ENCODE measurements at places on chromosomes 13 and 19.
A peak's percentile ranks its signal among the peaks of the same experiment; 100 is the strongest.

GRCh38 chr19:16435999-16436650, 35.6 kb downstream of the EPS15L1 start:
- H3K4me1 ChIP-seq, result peaks cover 62% of the 10 kb centered on the region
- no peaks in the 10 kb centered on the region for H3K27me3 ChIP-seq
- DNase-seq, result no peak

- H3K27ac ChIP-seq, result peak overlapping the region; percentile 29
- DNase-seq, result no peak
- no peaks in the 10 kb centered on the region for H3K27me3 ChIP-seq
- H3K36me3 ChIP-seq, result no peaks in the 10 kb centered on the region
- H3K4me3 ChIP-seq, result no peak overlapping the region
Observed at GRCh38 chr13:114155926-114156883, 22.9 kb upstream of the CFAP97D2 start.

GRCh38 chr13:26012995-26013394, 38.8 kb downstream of the SHISA2 start:
- no peak overlapping the region for H3K27ac ChIP-seq
- peaks cover 8% of the 10 kb centered on the region for H3K4me1 ChIP-seq
- DNase-seq, result no peak
- H3K4me3 ChIP-seq, result no peak overlapping the region

GRCh38 chr13:28349371-28349770, 145.6 kb downstream of the FLT1 start:
- no peak for DNase-seq
- no peaks in the 10 kb centered on the region for H3K36me3 ChIP-seq
- peaks cover 6% of the 10 kb centered on the region for H3K4me1 ChIP-seq
- no peak overlapping the region for H3K4me3 ChIP-seq
- no peak overlapping the region for H3K27ac ChIP-seq

- DNase-seq, result no peak
- no peaks in the 10 kb centered on the region for H3K27me3 ChIP-seq
- peaks cover 19% of the 10 kb centered on the region for H3K4me1 ChIP-seq
- H3K27ac ChIP-seq, result no peak overlapping the region
Observed at GRCh38 chr13:110921209-110921608, 6.3 kb upstream of the ANKRD10 start.

- no peak overlapping the region for H3K27ac ChIP-seq
- peaks cover 88% of the 10 kb centered on the region for H3K36me3 ChIP-seq
- H3K4me1 ChIP-seq, result no peaks in the 10 kb centered on the region
- DNase-seq, result no peak
- H3K4me3 ChIP-seq, result no peak overlapping the region
Observed at GRCh38 chr19:15253513-15253912, 21.3 kb upstream of the EPHX3 start.

DNA sequence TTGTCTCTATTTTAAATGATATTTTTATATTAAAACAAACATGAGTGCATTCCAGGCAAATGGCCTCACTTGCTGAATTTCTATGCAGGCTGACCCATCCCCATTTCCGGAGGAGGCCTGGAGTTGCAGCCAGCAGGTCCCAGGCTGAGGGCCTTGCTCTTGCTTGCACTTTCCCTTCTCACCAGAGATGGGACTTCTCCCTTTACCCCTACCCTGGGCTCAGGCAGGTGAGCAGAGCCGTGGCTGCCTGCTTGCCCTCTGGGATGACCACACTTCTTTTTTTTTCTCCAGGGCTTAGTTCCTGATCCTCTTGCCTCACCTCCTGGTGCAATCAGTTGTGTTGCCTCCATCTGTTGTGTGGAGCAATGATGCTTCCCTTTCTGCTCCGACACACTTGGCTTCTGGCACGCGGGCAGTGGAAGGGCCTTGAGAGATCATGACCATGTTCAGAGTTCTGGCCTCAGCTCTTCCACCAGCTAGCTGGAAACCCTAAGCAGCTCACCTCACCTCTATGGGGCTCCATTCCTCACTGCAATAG, 11.1 kb upstream of the OLFM4 start:
- H3K27me3 ChIP-seq, result no peaks in the 10 kb centered on the region
- no peak for DNase-seq
- no peak overlapping the region for H3K4me3 ChIP-seq
- H3K27ac ChIP-seq, result no peak overlapping the region

DNA sequence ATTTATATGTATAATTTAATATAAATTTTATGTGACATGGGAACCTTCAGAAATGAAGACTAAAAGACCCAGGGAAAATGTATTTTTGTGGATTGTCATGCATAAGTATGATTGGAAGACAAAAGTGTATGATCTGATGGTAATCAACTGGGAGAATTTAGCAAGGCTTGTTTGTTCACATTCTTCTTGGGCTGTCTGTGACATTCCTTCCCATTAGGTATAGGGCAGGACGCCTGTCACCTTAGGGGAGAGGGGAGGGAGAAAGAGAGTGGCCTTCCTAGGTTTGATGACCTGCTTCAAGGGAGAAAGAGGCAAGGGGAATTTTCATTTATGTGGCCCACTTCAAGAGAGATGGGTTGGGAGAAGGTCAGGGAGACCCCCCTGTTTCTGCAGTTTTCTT, 22.4 kb downstream of the PIBF1 start:
- peaks cover 11% of the 10 kb centered on the region for H3K36me3 ChIP-seq
- no peak for DNase-seq
- no peaks in the 10 kb centered on the region for H3K27me3 ChIP-seq
- H3K27ac ChIP-seq, result no peak overlapping the region

DNA sequence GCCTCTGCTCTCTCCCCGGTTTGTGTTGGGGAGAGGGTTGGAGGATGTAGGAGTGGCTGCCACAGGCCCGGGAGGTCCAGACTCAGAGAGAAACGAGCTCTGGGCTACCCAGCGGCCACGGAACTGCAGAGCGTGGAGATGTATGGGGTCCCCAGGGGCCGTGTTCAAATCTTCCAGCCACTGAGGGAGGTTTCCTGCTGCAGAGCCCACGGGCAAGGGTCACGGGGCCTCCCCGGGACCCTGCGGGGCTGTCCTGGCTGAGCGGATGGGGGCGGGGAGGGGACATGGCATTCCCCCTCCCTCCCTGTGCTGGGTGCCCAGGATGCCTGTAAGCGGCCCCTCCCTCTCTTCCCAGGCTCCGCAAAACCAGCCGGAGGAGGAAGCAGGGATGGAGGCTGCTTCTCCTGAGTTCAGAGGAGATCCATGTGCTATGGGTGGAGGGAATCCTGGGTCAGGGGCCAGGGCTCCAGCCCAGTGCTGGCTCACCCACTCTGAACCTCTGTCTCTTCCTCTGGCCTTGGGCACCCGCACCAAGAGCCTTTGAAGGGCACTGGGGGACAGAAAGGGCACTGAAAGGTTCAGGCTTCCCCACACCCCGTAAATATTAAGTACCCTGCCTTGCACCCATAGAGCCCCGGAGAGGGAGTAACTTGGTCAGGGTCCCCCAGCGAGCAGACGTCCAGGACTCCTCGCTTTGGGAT, 22.6 kb downstream of the SMIM24 start:
- H3K4me1 ChIP-seq, result peaks cover 4% of the 10 kb centered on the region
- no peak overlapping the region for H3K4me3 ChIP-seq
- peaks cover 9% of the 10 kb centered on the region for H3K36me3 ChIP-seq
- DNase-seq, result no peak
- no peaks in the 10 kb centered on the region for H3K27me3 ChIP-seq

DNA sequence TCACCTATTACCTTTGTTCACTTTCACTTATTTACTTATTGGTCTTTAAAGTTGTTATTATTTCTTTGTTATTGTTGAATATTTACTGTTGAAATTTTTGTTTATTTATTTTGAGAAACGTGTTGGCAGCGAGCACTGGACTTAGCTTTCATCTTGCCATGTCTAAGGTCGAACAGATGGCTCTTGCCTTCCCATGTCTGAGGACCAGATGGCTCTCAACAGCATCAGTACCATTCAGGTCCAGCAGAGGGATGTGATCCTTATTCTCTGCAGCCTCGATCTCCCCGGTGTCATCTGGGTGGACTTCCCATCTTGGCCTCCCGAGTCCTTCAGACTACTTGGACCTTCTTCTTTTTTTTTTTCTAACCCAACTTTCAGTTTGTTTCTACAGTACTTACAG, 1437.6 kb downstream of the UQCRFS1 start:
- no peaks in the 10 kb centered on the region for H3K4me1 ChIP-seq
- H3K27ac ChIP-seq, result no peak overlapping the region
- no peaks in the 10 kb centered on the region for H3K27me3 ChIP-seq
- no peak for DNase-seq
- H3K36me3 ChIP-seq, result no peaks in the 10 kb centered on the region

DNA sequence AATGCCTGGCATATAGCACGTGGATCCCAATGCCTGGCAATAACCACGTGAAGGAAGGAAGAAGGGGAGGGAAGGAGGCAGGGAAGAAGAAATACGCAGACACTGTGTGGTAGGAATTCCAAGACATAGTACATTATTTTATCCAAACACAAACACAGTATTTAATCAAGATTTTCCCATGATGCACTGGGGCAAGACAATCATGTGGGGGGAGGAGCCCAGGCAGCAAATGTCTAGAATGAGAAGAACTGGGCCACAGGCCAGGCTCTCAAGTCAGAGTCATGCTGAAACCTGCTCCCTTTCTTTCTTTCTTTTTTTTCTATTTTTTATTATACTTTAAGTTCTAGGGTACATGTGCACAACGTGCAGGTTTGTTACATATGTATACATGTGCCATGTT, 717.9 kb downstream of the UQCRFS1 start:
- no peaks in the 10 kb centered on the region for H3K27me3 ChIP-seq
- no peak overlapping the region for H3K27ac ChIP-seq
- no peak for DNase-seq
- H3K36me3 ChIP-seq, result no peaks in the 10 kb centered on the region
- peaks cover 22% of the 10 kb centered on the region for H3K4me1 ChIP-seq

- no peak overlapping the region for H3K4me3 ChIP-seq
- H3K4me1 ChIP-seq, result no peaks in the 10 kb centered on the region
- no peaks in the 10 kb centered on the region for H3K36me3 ChIP-seq
Observed at GRCh38 chr19:31232871-31233270, 116.4 kb downstream of the TSHZ3 start.

DNA sequence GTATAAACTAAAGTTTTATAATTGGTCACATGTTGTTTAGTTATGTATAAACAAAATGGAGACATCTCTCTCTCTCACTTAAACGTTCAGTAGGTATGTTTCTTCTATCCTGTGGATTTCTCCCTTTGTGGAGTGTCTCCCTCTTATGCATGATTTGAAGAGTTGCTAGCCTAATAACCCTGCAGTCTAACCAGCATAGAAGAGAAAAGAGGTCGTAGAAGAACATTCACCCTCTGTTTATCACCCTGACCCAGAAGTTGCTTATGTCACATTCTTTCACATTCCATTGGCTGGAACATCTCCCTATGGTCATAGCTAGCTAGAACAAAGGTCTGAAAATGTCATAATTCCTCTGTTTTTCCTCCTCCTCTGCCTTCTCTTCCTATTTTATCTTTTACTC, 176.8 kb upstream of the PCDH20 start:
- no peaks in the 10 kb centered on the region for H3K36me3 ChIP-seq
- H3K4me1 ChIP-seq, result no peaks in the 10 kb centered on the region
- DNase-seq, result no peak
- H3K4me3 ChIP-seq, result no peak overlapping the region
- no peaks in the 10 kb centered on the region for H3K27me3 ChIP-seq
- no peak overlapping the region for H3K27ac ChIP-seq

GRCh38 chr13:28449826-28450773, 44.8 kb downstream of the FLT1 start:
- no peak for DNase-seq
- no peaks in the 10 kb centered on the region for H3K36me3 ChIP-seq
- no peak overlapping the region for H3K27ac ChIP-seq
- no peaks in the 10 kb centered on the region for H3K27me3 ChIP-seq
- no peak overlapping the region for H3K4me3 ChIP-seq
- H3K4me1 ChIP-seq, result no peaks in the 10 kb centered on the region

DNA sequence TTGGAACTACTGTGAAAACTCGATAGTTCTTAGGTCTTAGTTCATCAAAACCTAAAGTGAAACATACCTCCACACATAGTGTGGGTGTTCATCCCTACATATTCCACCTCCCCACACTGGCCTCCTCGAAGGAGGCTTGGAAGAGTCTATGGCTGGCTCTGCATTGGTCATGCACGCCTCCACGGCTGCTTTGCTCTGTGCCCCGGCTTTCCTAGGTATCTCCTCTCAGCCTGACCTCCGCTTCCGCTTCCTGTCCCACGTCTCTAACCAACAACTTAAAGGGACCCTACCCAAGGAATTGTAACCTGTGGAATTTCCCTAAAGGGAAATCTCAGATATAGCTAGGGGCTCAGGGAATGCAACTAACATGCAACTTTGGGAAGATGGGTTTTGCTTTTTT, 79.7 kb upstream of the MBNL2 start:
- no peaks in the 10 kb centered on the region for H3K27me3 ChIP-seq
- no peak overlapping the region for H3K4me3 ChIP-seq

DNA sequence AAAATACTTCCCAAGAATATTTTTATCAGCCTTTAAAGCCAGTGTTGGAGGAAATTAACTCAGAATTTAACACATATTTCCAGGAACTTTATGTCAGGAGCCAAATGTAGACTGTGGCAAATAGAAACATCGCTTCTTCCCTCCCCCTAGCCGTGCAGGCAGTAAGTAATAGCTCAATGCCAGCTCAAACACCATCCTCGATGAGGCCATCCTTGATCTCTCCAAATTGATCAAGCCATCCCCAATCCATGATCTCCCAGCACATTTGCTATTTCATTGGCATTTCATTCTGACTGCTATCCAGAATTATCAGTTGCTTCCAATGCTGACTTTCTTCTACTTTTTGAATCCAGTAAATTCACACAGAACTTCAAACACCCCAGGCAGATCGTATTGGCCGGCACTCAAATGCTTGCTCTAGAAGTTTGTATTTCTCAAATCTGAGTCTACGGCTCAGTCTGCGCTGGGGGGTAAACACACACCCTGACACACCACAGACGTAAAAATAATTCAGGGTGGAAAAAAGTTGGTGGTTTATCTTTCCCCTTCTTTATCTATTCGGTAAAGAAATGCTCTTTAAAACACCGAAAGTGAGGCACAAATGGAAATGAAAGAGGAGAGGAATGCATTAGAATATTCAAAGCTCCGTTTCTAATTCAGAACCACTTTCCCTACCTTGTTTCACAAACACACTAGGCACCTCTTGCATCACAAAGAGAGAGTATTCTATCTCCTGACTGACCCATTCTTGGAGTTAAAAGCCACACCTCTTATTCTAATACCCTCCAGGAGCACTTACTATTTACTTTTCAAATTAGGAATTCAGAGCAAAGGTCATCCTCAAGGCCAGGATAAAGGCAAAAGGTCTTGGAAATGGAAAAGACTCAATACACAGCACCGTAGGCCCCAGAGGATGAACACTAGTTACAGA, 991 bp downstream of the OBI1 start:
- H3K4me3 ChIP-seq, result peak overlapping the region; percentile 92
- H3K36me3 ChIP-seq, result no peaks in the 10 kb centered on the region
- peaks cover 6% of the 10 kb centered on the region for H3K4me1 ChIP-seq
- H3K27ac ChIP-seq, result peak overlapping the region; percentile 74
- no peaks in the 10 kb centered on the region for H3K27me3 ChIP-seq
- no peak for DNase-seq

- peaks cover 25% of the 10 kb centered on the region for H3K27me3 ChIP-seq
- H3K4me1 ChIP-seq, result peaks cover 30% of the 10 kb centered on the region
- H3K36me3 ChIP-seq, result no peaks in the 10 kb centered on the region
- H3K27ac ChIP-seq, result no peak overlapping the region
- no peak overlapping the region for H3K4me3 ChIP-seq
- no peak for DNase-seq
Observed at GRCh38 chr19:29524912-29525831, 622 bp upstream of the VSTM2B start.

- DNase-seq, result no peak
- H3K27ac ChIP-seq, result no peak overlapping the region
- no peaks in the 10 kb centered on the region for H3K36me3 ChIP-seq
Observed at GRCh38 chr13:65292488-65292901, 1937.6 kb downstream of the PCDH9 start.

Measured in natural killer cell (primary cell).